Common myeloid progenitor, CD34-positive (primary cell): ENCODE measurements at places on chromosomes 1 and 21.

GRCh38 chr1:64623750-64624191 is 121.1 kb upstream of the RAVER2 start:
- peak; percentile 56 for DNase-seq

GRCh38 chr1:24141311-24141997 is 1.5 kb downstream of the IL22RA1 start:
- DNase-seq = no peak

DNA sequence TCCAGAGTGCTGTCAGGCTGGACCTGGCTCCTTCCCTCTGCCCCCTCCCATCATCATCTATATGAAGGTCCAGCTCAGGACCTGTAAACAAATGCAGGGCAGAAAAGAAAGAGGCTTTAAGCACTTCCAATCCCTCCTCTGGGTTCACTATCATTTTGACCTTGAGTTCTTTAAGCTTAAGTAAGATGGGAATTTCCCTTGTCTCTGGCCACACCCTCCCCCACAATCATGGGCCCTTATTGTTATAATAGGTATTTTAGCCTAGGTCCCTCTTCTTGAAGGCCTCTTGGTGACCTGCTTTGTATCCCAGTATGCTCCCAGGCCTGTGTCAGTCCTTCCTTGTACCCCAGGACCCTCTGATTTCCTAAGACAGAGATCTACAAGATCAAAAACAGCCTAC is 45.1 kb upstream of the EPS15 start:
- peak; percentile 53 for DNase-seq

GRCh38 chr1:30847358-30847972 is 61.1 kb downstream of the SDC3 start:
- no peak for DNase-seq

- no peak for DNase-seq
Observed at GRCh38 chr1:223331929-223332328, 32.0 kb downstream of the SUSD4 start.

GRCh38 chr1:179968994-179969919 is 14.6 kb downstream of the CEP350 start:
- no peak for DNase-seq

DNA sequence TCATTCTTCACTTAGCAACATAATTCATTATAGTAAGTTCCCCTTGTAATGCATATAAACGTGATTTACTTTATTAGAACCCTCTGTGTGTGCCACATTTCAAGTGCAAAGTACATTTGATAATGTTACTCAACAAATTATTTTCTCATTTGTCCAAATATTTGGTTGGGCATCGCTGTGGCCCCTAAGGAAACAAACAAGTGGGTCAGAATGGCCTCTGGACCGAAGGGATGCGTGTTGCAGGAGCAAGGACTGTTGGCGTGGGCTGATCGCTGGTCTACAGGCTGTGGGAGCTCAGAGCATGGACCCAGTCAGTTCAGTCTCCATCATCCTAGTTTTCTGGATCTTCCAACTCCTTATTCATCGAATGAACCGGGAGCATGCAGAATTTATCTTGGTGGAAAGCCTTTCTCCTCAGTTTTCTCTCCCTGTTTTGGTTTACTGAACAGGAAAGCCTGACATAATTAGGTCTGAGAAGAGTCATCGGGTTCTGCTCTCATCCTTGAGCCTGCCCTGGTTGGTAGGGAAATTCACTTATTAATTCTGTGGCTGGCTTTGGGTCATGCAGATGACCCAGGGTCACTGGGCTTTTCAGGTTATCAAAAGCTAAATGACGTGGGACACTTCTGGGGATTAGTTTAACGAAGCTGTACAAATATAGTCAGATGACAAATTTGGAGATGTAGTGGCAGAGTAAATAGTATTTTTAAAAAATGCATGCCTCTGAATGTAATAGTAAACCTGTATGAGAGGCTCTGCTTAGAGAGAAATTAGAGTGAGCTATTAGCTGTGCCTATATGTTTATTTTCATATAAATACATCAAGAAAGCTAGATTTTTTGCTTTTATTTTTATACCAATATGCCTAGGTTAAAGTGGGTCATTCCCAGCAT is 200.2 kb downstream of the SDCCAG8 start:
- no peak for DNase-seq

DNA sequence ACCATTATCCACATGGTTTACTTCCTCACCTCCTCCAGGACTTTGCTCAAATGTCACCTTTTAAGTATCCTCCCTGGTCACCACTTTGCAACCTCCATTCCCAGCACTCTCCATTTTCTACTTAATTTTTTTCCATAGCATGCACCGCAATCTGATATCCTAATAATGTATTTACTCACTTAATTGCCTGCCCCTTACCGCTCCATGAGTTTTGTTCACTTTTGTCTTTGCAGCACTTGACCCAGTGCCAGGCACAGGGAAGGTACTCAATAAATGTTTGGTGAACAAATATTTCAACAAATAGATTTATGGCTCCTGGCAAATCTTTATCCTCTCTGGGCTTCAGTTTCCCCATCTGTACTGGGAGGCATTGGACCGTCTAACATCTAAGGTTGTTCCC is 53.6 kb downstream of the UBE2T start:
- no peak for DNase-seq

DNA sequence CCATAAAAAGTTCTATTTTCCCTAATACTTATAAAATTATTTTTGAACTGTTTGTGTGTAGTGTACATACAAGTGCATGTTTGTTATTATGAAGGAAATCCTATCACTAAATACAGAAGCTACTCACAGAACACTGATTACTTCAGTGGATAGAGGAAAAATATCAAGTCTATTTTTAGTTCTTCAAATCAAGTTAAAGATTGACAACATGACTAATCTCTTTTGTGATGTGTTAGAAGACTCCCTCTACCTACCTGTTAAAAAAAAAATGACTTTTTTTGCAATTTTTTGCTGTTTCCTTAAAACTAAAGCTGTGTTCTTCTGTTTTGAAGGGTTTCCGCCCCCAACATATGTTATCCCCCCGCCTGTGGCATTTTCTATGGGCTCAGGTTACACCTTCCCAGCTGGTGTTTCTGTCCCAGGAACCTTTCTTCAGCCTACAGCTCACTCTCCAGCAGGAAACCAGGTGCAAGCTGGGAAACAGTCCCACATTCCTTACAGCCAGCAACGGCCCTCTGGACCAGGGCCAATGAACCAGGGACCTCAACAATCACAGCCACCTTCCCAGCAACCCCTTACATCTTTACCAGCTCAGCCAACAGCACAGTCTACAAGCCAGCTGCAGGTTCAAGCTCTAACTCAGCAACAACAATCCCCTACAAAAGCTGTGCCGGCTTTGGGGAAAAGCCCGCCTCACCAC is 45.5 kb downstream of the NCF2 start:
- DNase-seq = no peak

- DNase-seq = no peak
Observed at GRCh38 chr1:82837766-82838465, 1037.2 kb downstream of the ADGRL2 start.

- no peak for DNase-seq
Observed at GRCh38 chr1:178020968-178021640, 51.2 kb upstream of the SEC16B start.

DNA sequence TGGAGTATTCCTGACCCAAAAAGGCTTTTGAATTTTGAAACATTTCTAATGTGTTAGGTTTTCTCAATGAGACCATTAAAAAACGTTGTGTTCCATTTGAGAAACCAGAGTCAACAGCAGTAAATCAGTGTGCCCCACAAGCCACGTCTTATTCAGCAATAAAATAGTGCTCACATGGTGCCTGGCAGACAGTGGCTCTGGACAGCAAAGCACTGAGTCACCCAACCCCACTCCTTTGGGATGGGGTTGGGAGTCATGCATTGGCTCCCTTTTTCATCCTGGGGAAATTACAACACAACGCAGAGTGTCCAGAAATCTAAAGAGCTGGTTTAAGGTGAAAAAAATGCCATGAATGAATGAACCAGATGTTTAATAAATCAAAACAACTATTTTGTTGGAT is 46.5 kb downstream of the KCNJ15 start:
- DNase-seq = no peak

DNA sequence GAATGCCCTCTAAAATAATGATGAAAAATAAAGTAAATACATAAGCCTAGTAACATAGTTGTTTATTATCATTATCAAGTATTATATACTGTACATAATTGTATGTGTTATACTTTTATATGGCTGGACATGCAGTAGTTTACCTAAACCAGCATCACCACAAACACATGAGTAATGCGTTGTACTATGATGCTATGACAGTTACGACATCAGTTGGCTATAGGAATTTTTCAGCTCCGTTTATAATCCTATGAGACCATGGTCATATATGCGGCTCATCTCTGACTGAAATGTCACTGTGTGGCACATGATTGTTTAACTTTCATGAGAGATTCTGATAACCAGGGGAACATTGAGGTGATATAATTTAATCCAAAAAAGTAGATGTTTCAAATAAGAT is 352.1 kb downstream of the ST6GALNAC3 start:
- no peak for DNase-seq

GRCh38 chr1:156241926-156242325 is at the start of gene BGLAP:
BGLAP (plus strand) TSS chr1:156242184; CDS start chr1:156242232, 48 bp downstream.
- DNase-seq = no peak

DNA sequence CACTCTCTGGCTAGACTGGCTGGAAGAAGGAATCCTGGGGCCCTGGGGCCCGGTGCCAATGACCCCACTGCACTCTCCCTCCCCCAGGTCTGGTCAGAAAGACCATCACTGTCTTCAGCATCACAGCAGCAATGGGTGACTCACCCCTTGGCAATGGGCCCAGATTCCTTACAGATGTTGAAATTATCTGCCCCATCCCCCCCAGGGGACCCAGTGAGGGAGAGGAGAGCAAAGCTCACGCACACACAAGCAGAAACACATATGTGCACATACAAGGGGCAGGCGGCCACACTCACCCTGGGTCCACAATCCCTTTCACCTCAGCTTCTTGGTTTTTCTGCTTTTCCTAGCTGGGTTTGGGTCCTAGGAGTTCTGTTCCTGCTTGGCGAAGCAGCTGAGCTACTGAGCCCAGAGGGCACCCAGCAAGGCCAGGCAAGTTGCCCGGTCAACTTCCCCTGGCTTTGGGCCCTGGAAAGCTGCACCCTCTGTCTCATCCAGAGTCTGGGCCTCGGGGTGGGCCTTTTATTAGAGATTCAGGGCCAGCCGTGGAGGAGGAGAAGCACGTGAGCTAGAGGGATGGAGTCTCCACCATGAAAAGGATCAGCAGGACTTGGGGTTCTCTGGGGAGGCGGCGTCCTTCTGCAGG is 2.6 kb downstream of the COL16A1 start:
- DNase-seq = peak; percentile 73

DNA sequence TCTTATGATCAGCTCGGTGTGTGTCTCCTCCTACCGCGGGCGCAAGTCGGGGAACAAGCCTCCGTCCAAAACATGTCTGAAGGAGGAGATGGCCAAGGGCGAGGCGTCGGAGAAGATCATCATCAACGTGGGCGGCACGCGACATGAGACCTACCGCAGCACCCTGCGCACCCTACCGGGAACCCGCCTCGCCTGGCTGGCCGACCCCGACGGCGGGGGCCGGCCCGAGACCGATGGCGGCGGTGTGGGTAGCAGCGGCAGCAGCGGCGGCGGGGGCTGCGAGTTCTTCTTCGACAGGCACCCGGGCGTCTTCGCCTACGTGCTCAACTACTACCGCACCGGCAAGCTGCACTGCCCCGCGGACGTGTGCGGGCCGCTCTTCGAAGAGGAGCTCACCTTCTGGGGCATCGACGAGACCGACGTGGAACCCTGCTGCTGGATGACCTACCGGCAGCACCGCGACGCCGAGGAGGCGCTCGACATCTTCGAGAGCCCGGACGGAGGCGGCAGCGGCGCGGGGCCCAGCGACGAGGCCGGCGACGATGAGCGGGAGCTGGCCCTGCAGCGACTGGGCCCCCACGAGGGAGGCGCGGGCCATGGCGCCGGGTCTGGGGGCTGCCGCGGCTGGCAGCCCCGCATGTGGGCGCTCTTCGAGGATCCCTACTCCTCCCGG is 1.5 kb downstream of the KCNC4 start:
- no peak for DNase-seq

GRCh38 chr1:157975228-157975950 is 18.1 kb upstream of the KIRREL1 start:
- no peak for DNase-seq

DNA sequence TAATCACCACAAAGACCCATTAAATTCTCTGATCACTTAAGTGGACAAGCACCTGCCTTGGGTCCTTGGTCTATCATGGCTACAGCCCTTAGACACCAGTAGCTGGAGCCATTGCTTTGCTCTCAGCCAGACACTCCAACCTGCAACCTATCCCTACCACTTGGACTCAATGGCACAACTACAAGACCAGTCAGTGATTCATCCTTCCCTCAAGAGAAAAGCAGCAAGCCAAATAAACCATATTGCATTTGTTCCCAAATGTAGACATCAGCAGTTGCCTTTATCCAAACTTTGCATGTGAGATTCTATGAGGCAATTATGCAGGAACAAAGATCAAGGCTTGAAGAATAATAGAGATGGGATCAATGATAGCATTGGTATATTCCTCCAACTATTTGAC is 263.4 kb downstream of the HHIPL2 start:
- no peak for DNase-seq

DNA sequence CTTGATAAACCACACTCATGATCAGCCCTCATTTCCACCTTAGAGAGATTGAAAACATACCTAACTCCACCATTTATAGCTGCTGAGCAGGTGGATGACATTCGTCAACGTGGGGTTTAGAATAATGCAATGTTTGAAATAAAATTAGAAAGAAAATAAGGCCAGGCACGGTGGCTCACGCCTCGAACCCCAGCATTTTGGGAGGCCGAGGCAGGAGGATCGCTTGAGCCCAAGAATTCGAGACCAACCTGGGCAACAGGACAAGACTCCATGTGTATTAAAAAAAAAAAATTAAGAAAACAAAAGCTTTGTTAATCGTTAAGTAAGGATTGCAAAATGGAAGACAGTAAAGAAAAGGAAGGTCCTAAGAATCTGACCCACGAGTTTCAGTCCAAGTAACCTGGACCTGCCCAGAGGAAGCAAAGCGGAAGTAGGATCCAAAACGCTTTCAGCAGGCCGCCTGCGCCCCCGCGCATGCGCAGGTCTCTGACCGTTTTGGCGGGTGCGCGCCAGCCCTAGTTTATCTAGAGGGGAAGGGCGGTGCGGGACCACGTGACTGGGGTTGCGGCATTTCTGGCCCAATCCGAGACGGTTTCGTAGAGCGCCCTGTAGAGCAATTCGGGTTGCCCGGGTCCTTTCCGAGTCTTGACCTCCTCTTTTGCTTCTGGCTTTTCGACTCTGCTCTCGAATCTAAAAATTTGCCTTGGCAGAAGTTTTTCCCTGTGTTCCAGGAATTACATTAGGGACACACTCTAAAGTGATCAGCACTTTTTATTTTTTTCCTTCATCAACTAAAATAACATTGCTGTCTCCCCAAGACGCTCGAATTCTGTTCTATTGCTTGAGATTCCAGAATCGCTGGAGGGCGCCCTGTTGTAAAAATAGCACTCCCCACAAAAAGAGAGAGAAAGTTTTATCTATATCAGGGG is 22.5 kb downstream of the ANP32E start:
- peak; percentile 94 for DNase-seq

GRCh38 chr1:15803380-15803779 is 4.1 kb downstream of the UQCRHL start:
- DNase-seq = peak; percentile 60

GRCh38 chr1:7574121-7575040 is 196.7 kb upstream of the VAMP3 start:
- DNase-seq = no peak
